NCI-H774 (cell line): ENCODE measurements at places on chromosomes 3 and 15.

DNA sequence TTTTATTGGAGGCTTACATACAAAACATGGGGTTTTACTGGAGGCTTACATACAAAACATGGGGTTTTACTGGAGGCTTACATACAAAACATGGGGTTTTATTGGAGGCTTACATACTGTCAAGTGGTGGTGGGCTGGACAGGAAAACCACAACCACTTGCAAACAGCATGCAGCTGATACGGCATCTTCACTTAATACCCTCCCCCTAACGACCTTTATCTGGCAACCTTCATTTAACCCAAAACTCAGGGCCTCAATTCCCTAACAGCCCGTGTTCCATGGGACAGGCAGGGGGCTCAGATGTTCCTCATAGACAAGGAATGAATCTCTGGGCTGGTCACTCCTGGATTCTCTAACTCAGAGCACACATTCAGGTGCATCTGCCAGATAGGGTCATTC, 137.1 kb downstream of the CD47 start:
- no peak for DNase-seq

DNA sequence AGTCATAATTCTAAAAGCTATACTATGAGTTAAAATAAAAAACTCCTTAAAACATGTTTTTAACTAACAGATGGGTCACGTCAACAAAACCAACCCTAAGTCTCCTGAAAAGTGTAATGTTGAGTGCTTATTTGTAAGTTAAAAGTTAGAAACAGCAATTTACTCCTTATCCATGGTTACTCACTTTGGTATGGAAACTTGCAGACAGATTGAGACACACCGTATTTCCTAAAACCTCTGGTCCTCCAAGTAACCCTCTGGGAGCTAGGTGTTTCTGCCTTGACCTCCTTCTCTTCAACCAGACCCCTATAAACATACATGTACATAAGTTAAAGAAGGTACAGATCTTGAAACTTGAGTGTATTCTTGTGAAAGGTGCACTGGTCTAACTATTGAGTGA, 3.1 kb downstream of the COL8A1 start:
- no peak for DNase-seq

- no peak for DNase-seq
These were observed 2.4 kb downstream of the EHD4 start for GRCh38 chr15:41969851-41970431.

DNA sequence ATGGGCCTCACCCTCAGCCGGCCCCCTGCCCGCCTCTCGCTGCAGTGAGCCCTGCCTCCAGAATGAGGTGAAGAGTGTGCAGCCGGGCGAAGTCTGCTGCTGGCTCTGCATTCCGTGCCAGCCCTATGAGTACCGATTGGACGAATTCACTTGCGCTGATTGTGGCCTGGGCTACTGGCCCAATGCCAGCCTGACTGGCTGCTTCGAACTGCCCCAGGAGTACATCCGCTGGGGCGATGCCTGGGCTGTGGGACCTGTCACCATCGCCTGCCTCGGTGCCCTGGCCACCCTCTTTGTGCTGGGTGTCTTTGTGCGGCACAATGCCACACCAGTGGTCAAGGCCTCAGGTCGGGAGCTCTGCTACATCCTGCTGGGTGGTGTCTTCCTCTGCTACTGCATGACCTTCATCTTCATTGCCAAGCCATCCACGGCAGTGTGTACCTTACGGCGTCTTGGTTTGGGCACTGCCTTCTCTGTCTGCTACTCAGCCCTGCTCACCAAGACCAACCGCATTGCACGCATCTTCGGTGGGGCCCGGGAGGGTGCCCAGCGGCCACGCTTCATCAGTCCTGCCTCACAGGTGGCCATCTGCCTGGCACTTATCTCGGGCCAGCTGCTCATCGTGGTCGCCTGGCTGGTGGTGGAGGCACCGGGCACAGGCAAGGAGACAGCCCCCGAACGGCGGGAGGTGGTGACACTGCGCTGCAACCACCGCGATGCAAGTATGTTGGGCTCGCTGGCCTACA, 8.5 kb downstream of the GRM2 start:
- DNase-seq, result no peak

- DNase-seq, result peak; percentile 71
These were observed 26.4 kb upstream of the ATP8B4 start for GRCh38 chr15:50145451-50145872.

DNA sequence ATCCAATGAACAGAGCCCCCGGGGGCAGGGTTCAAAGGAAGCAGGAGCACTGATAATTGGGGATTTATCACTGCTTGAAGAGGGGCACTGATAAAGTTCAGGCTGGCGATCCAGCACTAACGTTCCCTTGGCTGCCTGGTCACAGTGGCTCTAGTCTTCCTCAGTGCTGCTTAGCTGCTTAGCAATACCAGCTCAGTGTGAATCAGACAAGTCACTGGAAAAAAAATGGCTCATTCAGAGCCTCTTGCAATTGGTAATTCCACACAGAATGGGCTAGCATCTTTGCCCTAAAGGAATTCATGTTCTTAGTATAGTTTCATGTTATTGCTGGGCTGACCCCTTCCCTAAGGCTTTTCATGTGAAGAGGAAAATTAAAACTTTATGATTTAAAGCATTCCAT, 95.7 kb upstream of the SLC2A2 start:
- no peak for DNase-seq

DNA sequence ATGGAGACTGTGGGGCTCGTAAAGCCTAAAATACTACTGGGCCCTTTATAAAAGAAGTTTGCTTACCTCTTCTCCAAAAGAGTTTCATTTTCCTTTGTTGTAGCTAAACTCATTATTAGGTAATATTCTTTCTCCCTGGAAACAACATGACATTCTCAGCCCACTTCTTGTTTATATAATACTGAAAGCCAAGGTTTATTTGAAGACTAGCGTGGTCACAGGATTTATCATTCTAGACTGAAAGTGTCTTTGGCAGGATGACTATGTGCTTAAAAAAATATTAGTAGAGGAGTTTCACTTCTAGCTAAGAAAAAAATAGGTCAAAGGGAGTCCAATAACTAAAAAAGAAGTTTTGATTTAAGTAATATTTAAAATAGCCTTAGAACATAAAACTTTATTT, 1085.2 kb upstream of the CADM2 start:
- DNase-seq, result no peak

GRCh38 chr15:76108021-76108723, 48.4 kb downstream of the TMEM266 start:
- DNase-seq, result no peak

DNA sequence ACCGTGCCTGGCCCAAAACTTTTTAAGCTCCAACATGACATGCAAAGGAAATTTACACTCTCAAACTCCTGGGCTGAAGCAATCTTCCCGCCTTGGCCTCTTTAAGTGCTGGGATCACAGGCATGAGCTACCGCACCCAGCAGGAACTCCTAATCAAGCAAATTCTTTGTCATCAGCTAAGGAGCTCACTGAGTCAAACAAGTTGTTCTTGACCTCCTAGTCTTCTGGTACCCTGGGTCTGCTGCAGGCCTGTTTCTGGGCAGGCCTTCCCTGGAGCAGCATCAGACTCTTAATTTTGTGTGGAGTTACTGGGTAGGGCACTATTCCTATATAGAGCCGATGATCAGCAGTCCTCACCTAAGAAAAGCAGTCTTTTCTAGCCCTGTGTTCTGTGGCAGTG, 68.4 kb upstream of the FLNB start:
- DNase-seq, result no peak

- DNase-seq, result no peak
These were observed 435.4 kb upstream of the RGMA start for GRCh38 chr15:93524432-93524831.

DNA sequence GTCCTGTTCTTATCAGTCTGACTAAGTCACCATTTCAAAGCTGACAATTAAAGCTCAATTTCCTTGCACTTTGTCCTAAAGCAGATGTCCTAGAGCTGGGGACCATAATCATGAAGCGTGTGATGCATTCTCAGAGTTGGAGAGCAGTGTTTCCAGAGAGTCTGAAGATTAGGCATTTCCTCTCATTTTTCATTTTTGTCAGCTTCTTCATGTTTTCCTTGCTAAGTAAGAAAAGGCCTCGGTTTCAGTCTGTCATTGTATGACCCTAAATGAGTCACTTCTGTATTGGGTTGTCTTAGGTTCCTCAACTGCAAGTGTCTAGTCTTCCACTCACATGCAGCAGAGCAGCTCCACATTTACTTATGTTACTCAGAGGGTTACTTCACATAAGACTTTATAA, 257.2 kb upstream of the TPRG1 start:
- DNase-seq, result no peak
